Colonic mucosa (tissue), 4 donors: ENCODE measurements at places on chromosomes 5 and 9. TPM values are rescaled to one million over a fixed set of nuclear protein-coding genes. Genes with fewer than 3 reads are reported as not detected.

Gene PLEKHG4B
- total RNA-seq = 0.17 TPM

GRCh38 chr9:81609782-81610739, 79.3 kb downstream of the TLE1 start:
- H3K27ac ChIP-seq = no peak overlapping the region
- no peaks in the 10 kb centered on the region for H3K4me1 ChIP-seq
- no peak overlapping the region for H3K4me3 ChIP-seq
- H3K27me3 ChIP-seq = no peaks in the 10 kb centered on the region

DNA sequence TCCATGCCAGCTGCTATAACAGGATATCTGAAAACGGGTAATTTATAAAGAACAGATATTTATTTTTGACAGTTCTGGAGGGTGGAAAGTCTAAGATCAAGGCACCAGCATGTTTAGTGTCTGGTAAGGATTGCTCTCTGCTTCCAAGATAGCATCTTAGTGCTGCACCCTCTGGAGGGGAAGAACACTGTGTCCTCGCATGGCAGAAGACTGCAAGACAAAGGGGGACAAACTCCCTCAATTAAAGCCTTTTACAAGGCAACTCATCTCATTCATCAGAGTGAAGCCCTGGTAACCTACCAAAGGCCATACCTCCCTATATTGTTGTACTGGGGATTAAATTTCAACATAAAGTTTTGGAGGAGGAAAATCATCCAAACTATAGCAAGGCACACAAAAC, 298.9 kb upstream of the EDIL3 start:
- no peak overlapping the region for H3K4me3 ChIP-seq
- DNase-seq = no peak
- H3K4me1 ChIP-seq = no peaks in the 10 kb centered on the region
- no peak overlapping the region for H3K27ac ChIP-seq
- H3K27me3 ChIP-seq = no peaks in the 10 kb centered on the region

Gene CARTPT
- total RNA-seq = 2.4 TPM

GRCh38 chr5:12951846-12952245, 992.6 kb downstream of the DNAH5 start:
- DNase-seq = no peak
- no peak overlapping the region for H3K27ac ChIP-seq
- H3K4me3 ChIP-seq = no peak overlapping the region
- H3K4me1 ChIP-seq = no peaks in the 10 kb centered on the region
- H3K27me3 ChIP-seq = no peaks in the 10 kb centered on the region

Gene TRPM6
- 15.1 TPM for total RNA-seq

- DNase-seq = no peak
- no peak overlapping the region for H3K27ac ChIP-seq
- no peak overlapping the region for H3K4me3 ChIP-seq
- peaks cover 3% of the 10 kb centered on the region for H3K36me3 ChIP-seq
- no peaks in the 10 kb centered on the region for H3K4me1 ChIP-seq
Measured at GRCh38 chr9:130462685-130463540, 18.2 kb downstream of the ASS1 start.

DNA sequence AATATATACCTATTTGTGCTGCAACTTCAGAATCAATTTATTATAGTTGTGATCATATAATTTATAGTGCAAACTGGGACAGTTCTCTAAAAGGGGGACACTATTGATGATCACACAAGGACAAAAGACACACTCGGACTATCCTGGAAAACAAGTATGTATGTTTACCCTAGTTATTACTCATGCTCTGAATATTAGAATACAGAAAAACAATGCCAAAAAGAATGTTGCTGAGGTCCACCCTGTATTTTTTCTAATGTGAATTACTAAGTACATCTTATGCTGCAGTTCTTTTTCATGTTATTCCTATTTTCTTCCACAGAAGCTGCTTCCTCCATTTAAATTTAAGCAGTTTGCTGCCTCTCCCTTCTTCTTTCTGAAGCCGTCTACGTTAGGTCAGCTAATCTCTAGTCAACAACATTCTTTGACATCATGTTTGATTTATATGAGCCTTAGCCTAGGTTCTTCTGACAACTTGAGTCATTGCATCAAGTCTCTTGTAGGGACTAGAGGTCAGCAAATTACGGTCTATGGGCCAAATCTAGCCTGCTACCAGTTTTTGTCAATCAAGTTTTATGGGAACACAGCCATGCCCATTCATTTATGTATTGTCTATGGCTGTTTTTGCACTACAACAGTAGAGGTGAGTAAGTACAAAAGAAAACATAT, 40.1 kb upstream of the PPP3R2 start:
- no peak overlapping the region for H3K27ac ChIP-seq
- no peak for DNase-seq
- H3K4me1 ChIP-seq = no peaks in the 10 kb centered on the region
- no peaks in the 10 kb centered on the region for H3K36me3 ChIP-seq

GRCh38 chr9:135032041-135032835, 55.2 kb upstream of the OLFM1 start:
- H3K27me3 ChIP-seq = no peaks in the 10 kb centered on the region
- H3K4me3 ChIP-seq = no peak overlapping the region
- no peak overlapping the region for H3K27ac ChIP-seq
- no peaks in the 10 kb centered on the region for H3K36me3 ChIP-seq

DNA sequence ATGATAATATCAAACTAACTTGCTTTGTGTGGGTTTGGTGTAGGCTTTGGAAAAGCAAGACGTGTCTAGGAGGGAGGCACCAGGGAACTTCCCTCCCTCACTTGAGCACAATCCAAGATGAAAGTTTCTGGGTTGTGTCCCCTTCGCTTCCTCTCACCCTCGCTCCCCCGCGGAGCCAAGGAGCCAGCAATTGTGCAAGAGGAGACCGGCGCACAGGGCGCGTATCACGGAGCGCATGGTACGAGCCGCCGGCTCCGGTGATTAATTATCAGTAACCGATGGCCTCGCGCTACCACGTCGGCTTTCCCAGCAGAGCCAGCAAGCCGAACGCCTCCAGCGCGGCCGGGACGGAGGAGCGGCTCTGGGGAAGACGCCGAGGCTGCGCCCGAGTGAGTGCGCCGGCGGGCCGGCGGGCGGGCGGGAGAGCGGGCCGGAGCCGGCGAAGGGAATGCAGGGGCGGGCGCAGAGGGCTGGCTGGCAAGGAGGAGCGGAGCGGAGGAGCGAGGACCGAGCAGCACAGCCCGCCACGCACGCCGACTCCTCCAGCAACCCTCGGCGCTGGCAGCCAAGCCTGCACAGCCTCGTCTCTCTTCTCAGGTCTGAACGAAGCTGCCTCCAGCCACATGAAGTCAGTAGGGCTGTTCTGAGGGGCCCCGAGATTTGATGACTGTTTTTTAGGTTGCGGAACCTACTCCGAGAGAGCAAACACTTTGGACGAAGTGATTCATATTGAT, 143.6 kb downstream of the BNC2 start:
- peak overlapping the region; percentile 67 for H3K27ac ChIP-seq
- no peaks in the 10 kb centered on the region for H3K4me1 ChIP-seq
- H3K27me3 ChIP-seq = no peaks in the 10 kb centered on the region
- no peaks in the 10 kb centered on the region for H3K36me3 ChIP-seq
- peak overlapping the region; percentile 52 for H3K4me3 ChIP-seq
- DNase-seq = peak; percentile 50

Gene NKD2
- 0.94 TPM for total RNA-seq

DNA sequence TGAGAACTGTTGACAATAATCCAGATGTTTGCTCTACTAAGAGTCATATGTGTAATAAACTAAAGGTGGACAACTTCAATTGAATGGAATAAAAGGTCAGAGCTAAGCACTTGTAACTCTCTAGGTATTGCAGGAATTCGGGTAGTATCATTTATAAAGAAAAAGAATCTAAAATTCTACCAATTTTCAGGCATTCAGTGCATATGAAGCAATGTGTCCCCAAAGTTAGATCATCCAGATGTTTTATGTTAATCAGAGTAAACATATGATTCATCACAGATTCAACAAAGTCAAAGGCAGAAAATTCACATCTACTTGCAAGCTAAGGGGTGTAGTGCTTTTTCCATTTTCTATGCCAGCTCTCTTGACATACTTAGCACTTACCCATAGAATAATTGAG, 477.1 kb downstream of the PDE4D start:
- no peak for DNase-seq
- no peaks in the 10 kb centered on the region for H3K36me3 ChIP-seq
- peaks cover 5% of the 10 kb centered on the region for H3K4me1 ChIP-seq
- no peak overlapping the region for H3K4me3 ChIP-seq

DNA sequence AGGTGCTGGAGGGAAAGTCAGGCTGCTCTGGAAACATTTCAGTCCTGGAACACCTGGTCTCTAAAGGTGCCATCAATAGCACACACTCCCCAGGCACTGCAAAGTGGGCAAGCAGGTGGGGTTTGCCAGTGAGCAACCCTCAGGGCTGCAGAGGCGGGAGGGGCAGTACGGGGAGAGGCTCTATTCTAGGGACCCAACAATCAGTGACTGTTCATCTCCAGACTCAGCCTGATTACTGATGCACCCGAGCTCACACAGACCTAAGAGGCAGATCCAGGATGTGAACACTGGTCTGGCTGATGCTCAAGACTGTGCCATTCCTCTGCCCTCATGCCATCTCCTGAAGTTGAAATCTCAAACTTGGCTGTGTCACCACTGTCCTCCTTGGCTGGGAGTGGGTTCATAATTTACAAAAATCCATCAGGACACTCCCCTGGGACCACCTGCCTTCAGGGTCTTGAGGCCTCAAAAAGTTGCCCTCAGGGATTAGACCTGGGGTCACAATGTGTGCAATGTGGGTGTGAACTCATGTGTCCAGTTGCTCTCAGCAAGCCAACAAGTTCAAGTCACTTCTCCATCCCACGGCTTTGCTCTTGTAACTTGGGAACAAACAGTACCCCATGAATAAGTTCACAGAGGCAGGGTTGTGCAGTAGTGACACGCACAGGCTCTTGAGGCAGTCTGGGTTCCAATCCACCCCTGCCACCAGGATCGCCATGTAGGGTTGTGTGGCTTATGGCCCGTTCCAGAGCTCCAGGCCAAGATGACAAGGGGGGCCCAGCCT, 19.9 kb upstream of the KCNMB1 start:
- DNase-seq = no peak
- H3K4me3 ChIP-seq = no peak overlapping the region
- no peaks in the 10 kb centered on the region for H3K36me3 ChIP-seq
- no peaks in the 10 kb centered on the region for H3K27me3 ChIP-seq

- H3K4me1 ChIP-seq = no peaks in the 10 kb centered on the region
- H3K4me3 ChIP-seq = no peak overlapping the region
- H3K36me3 ChIP-seq = no peaks in the 10 kb centered on the region
- DNase-seq = no peak
Measured at GRCh38 chr9:11595756-11596155, 983.0 kb upstream of the PTPRD start.

Gene FAM169A
- total RNA-seq = 5.0 TPM

GRCh38 chr5:43357067-43357466, 43.9 kb upstream of the HMGCS1 start:
- H3K27me3 ChIP-seq = no peaks in the 10 kb centered on the region
- no peaks in the 10 kb centered on the region for H3K4me1 ChIP-seq
- H3K36me3 ChIP-seq = no peaks in the 10 kb centered on the region
- H3K27ac ChIP-seq = no peak overlapping the region
- no peak for DNase-seq
- no peak overlapping the region for H3K4me3 ChIP-seq

DNA sequence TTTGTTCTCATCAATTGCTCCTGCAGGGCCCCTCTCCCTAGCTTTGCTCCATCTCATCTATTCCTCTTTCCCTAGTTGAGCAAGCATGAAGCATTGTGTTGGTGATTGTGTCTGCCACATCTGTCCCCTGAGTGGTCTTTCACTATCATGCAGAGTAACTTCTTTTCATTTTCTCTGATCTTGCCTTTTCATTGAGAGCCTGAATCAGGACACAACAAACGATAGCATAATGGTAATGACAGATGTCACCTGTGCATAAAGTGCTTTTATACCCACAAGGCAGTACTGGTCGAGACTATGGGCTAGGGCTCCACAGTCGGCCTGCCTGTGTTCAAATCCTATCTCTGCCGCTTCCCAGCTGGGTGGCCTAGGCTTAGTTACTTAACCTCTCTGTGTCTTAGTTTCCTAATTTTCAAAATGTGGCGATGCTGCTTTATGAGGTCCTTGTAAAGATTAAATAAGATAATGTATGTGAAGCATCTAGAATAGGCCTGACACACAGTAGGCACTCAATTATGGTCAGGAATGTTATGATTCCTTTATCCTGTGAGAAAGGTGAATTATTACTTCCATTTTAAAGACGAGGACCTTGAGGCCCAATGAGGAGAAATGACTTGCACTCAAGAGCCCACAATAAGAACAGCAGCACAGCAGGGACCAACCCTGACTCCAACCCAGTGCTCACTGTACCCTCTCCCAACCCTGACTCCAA, 137.1 kb upstream of the ZNF618 start:
- no peaks in the 10 kb centered on the region for H3K36me3 ChIP-seq
- H3K4me1 ChIP-seq = no peaks in the 10 kb centered on the region
- H3K27me3 ChIP-seq = no peaks in the 10 kb centered on the region
- DNase-seq = no peak

Gene OR13C3
- not detected for total RNA-seq

Gene NR6A1
- 4.8 TPM for total RNA-seq

DNA sequence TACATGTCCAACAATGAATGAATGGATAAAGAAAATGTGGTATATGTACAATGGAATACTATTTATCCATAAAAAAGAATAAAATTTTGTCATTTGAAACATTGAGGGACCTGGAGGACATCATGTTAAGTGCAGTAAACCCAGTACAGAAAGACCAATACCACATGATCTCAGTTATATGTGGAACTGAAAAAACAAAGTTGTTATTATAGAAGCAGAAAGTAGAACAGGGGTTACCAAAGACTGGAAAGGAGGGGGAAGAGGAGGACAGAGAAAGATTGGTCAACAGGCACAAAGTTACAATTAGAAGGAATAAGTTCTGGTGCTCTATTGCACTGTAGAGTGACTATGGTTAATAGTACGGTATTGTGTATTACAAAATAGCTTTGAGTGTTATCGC, 233.8 kb downstream of the SEMA6A start:
- no peak overlapping the region for H3K27ac ChIP-seq
- H3K36me3 ChIP-seq = no peaks in the 10 kb centered on the region
- DNase-seq = no peak
- H3K4me3 ChIP-seq = no peak overlapping the region
- H3K27me3 ChIP-seq = no peaks in the 10 kb centered on the region

Gene AK6
- total RNA-seq = 34.5 TPM

DNA sequence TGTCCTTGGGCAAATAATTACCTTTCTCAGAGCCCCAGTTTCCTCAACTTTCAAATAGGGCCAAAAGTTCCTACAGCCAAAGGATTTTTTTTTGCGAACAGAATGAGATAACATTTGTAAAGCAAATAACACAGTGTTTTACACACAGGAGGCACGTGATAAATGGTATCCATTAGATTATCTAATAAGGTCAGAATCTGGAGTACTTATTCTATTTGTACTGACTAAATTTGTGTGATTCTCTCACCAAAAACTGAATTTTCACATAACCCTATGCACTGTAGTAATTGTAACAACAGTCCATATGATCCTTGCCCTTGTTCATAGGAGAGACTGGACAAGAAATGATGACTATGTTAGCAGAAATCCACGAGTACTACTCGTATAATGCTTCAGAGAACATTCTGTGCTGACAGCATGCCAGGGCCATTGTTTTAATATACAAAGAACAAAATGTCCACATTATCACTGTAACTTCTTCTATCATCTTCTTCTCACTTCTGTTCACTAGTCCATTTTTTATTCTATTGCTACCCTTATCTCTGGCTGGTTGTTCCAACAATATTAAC, 13.9 kb upstream of the FEM1C start:
- H3K4me1 ChIP-seq = no peaks in the 10 kb centered on the region
- no peaks in the 10 kb centered on the region for H3K36me3 ChIP-seq
- no peak overlapping the region for H3K4me3 ChIP-seq
- no peak for DNase-seq
- H3K27me3 ChIP-seq = no peaks in the 10 kb centered on the region
- H3K27ac ChIP-seq = no peak overlapping the region

Gene TOR4A
- total RNA-seq = 57.1 TPM

- H3K4me1 ChIP-seq = no peaks in the 10 kb centered on the region
- no peak overlapping the region for H3K4me3 ChIP-seq
- no peak for DNase-seq
- H3K27ac ChIP-seq = no peak overlapping the region
- H3K27me3 ChIP-seq = no peaks in the 10 kb centered on the region
Measured at GRCh38 chr5:120449501-120449900, 14.6 kb upstream of the PRR16 start.
